Muscle of back (tissue), 13 donors: ENCODE measurements at places on chromosomes 11 and 22. TPM values are rescaled to one million over a fixed set of nuclear protein-coding genes. Genes with fewer than 3 reads are reported as not detected.

OR10D3 gene
- polyA plus RNA-seq = not detected

SMIM35 gene
- 0.20 TPM for polyA plus RNA-seq

SHISA8 gene
- not detected for polyA plus RNA-seq

MMP13 gene
- polyA plus RNA-seq = not detected

WNT11 gene
- 13.2 TPM for polyA plus RNA-seq

TMEM126B gene
- polyA plus RNA-seq = 48.6 TPM

- no peak for DNase-seq
Observed at GRCh38 chr22:26651815-26652214, 5.6 kb upstream of the MIAT start.

GRCh38 chr11:66112601-66113499 lies 42.8 kb downstream of the PACS1 start:
- peak; percentile 81 for DNase-seq

GRCh38 chr11:129595038-129595962 lies 219.7 kb downstream of the BARX2 start:
- DNase-seq = peak; percentile 31

- no peak for DNase-seq
Observed at GRCh38 chr11:44949160-44950030, 1.3 kb downstream of the TP53I11 start.

GRCh38 chr11:76410851-76411357 lies 29.8 kb downstream of the GVQW3 start:
- DNase-seq = no peak

DNA sequence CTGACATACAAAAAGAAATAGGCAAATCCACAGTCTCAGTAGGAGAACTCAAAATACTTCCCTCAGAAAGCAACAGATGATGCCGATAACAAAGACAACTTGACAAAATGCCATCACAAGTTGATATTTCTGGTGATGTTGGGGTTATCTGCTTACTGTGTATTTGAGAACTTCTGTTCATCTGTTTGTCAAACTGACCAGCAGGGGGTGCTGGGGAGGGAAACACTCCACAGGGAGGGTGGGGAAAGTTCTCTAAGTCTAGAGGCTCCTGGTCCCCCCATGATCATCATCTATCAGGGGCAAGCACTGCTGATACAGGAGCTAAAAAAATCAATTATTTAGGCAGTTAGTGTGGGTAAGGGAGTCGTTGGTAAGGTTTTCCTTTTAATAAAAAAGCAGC lies 19.2 kb downstream of the GLYATL1 start:
- no peak for DNase-seq

GRCh38 chr11:26992031-26992541 lies 1.8 kb upstream of the FIBIN start:
- peak; percentile 87 for DNase-seq

DNA sequence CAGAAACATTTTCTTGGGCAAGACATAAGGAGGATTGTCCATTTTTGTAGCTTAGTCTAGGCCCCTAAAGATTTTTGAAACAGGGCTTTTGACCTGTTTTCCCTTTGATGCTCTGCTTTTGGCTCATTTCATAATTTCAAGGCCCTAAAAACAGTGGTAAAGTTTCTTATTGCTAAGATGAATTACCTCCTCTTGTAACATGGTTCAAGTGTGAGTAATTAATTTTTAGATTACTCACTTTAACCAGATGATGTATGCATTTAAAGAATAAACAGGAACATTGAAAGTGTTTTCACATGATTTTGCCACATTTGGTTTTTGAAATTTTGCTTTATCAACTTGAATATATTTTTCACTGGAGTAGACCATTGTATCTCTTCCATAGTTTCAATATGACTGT lies 1.2 kb downstream of the RAG2 start:
- no peak for DNase-seq

- no peak for DNase-seq
Observed at GRCh38 chr11:102539567-102539966, 9.0 kb upstream of the MMP7 start.

DNA sequence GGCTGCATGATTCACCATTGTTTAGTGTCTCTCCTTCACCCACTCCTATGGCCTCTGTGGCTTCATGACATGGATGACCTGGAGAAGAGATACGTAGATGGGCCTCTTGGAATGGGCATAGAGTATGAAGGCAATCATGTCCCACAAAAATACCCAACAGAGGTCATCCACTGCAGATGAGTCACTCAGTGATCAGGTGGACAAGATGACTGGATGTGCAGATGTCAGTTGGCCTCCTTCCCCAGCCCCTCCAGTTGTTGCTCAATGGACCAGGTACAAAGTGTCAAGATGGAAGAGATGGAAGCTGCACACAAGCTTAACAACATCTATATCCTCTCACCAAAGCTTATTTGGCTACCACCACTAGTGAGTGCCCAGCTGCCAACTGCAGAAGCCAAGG lies 41.0 kb upstream of the CLPB start:
- DNase-seq = no peak

- DNase-seq = peak; percentile 76
Observed at GRCh38 chr11:23288003-23288783, 427.9 kb upstream of the CCDC179 start.

DNA sequence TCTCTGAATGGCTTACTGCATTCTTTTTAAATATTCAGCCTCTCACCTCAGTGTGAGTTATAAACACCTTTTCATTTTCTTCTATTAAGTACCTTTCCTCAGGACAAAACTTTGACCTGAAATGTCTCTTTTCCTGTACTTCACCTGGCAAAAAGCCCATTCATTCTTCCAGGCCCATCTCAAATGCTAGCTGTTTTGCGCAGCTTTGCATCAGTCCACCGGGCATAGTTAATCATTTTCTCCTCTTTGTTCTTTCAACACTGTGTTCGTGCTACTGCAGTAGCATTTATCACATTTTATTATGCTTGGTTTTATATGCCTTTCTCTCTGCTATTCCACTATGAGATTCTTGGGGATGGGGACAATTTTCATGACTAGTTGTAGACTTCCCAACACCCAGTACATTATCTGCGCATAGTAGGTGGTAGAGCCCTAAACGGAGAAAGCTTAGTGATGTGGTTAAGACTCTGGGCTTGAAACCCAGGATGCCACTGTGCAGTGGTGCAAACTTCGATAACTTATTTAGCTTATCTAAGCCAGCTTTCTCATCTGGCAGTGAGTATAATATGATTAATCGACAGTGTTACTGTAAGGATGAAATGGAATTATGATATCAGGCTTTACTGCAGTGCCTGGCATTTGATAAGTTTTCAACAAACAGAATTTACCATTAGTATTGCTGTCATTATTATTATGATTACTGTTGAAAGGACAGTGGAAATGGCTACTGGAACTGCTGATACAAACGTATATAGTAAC lies 695.7 kb downstream of the NELL1 start:
- no peak for DNase-seq

GRCh38 chr11:116715383-116715782 lies 57.4 kb downstream of the BUD13 start:
- no peak for DNase-seq

- DNase-seq = no peak
Observed at GRCh38 chr11:1549338-1550330, 22.4 kb downstream of the DUSP8 start.

DNA sequence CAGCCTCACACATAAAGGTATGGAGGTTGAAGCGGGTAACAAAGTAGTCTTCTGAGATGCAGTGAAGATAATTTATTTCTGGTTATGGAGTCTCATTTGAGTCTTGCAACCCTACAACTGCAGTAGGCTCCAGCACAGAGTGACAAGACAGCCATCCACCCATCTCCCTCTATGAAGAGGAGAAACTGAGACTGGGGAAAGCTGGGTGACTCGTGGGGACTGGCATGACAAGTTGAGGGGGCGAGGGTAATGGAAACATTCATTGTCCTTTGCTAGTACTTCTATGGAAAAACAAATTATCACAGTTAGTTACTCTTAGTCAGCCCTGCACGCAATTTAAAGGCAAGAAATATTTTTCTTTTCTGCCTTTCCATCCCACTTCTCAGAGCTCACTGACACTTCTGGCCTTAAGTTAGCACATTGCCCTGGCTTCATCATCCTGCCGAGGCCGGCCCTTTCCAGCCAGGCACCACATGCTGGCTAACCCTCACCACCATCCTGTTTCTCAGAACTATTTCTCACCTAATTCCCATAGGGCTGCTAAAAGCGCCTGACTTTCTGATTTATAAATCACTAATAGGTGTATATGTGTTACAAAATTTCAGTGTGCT lies 361.1 kb downstream of the ETS1 start:
- DNase-seq = no peak

GRCh38 chr11:134908583-134908982 lies 496.5 kb upstream of the B3GAT1 start:
- no peak for DNase-seq

- DNase-seq = no peak
Observed at GRCh38 chr11:13297917-13298356, 20.3 kb downstream of the BMAL1 start.

GRCh38 chr22:31681349-31682345 lies 19.6 kb upstream of the PISD start:
- peak; percentile 65 for DNase-seq

- DNase-seq = no peak
Observed at GRCh38 chr11:67606093-67606491, 644 bp upstream of the NDUFV1 start.

- DNase-seq = no peak
Observed at GRCh38 chr22:19654338-19654987, 59.8 kb upstream of the SEPTIN5 start.
